ENCODE measurements at places on chromosomes 2 and 18.

GRCh38 chr2:17912266-17912691 lies 33.8 kb downstream of the KCNS3 start:
- no peak for DNase-seq

- no peak for DNase-seq
Observed at GRCh38 chr2:80889009-80889408, 584.5 kb upstream of the LRRTM1 start.

- DNase-seq: no peak
Observed at GRCh38 chr18:30992231-30992630, 50.3 kb downstream of the DSC3 start.

GRCh38 chr2:169232551-169233154 lies 129.7 kb downstream of the LRP2 start:
- no peak for DNase-seq

GRCh38 chr2:44247924-44248323 lies 27.4 kb upstream of the SLC3A1 start:
- no peak for DNase-seq

Data from hindlimb muscle (tissue), 1 donor.